ENCODE measurements at places on chromosomes 7 and 10.

DNA sequence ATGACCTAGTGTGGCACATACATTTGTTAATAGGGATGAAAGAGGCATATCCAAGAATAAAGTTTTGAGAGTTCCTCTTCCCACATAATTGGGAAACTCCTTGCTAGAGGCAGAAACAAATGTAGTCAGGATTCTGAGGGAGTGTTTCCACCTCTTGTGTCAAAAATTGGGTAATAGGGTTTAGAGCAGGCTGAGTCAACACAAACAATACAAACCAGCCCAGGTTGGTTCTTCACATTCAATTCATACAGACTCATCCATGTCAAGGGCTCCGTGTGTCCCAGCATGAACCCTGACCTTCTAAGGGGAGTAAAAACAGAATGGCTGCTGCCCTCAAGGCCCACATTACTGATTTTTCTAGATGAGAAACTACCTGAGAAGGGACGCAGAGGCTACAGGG is 75.3 kb downstream of the GLI3 start:
- no peak for DNase-seq

- DNase-seq = peak; percentile 20
These were observed 24.6 kb upstream of the ITGA8 start for GRCh38 chr10:15744217-15744865.

DNA sequence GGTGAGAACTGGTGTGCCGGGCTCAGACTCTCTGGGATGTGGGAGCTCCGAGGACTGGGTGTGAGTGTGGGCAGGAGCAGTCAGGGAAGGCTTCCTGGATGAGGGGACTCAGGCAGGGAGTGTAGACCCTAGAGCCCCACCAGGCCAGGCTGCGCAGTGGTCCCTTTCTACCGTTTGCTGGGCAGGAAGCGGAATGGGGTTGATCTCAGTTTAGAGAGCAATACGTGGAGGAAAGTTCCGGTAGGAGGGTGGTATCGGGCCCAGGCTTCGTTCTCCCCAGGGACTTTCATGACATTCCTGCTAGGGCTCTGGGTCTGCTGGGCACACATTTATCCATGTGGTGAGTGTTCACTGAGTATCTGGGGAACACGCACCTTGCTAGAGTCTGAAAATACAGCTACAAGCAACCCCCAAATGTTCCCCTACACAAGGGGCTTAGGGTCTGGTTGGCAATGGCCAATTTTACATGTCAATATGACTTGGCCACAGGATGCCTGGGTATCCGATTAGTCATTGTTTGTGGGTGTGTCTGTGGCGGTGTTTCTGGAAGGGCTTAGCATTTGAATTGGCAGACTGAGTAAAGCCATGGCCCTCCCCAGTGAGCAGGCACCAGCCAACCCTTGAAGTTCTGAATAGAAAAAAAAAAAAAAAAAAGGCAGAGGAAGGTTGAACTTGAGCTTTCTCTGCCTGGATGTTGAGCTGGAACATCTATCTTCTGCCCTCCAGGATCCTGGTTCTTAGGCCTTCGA is 20.8 kb downstream of the GHRHR start:
- DNase-seq = no peak

DNA sequence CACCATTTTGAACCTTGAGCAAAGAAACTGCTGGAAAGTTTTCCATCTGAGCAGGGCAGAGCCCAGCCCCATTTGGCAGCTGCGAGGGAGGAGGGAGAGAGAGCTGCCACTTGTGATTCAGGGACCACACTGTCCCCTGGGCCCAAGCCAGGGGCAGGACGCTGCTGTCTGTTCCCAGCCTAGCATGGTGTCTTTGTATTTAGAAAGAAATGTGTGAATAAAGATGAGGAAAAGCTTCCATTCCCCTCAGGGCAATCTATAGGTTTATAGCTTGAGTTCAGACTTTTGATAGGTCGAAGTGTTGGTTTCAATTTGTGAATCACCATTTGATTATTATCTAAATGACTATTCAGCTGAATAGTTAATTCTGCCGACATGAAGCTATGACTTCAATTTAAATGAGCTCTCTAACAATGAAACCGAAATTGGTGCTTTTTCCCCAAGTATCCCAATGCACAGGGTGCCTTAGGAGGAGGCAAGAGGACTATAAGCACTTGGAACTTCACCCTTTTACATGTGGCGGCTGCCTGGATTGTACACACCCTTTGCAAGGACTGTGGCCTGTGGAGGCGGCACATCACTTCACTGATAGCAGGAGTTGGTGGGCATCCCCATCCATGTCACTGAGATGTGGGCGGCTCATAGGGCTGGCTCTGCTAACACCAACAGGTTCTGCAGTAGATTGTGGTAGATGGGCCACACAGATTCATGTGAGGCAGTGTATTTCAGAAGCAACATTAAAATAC is 223.5 kb downstream of the CCDC3 start:
- peak; percentile 5 for DNase-seq

DNA sequence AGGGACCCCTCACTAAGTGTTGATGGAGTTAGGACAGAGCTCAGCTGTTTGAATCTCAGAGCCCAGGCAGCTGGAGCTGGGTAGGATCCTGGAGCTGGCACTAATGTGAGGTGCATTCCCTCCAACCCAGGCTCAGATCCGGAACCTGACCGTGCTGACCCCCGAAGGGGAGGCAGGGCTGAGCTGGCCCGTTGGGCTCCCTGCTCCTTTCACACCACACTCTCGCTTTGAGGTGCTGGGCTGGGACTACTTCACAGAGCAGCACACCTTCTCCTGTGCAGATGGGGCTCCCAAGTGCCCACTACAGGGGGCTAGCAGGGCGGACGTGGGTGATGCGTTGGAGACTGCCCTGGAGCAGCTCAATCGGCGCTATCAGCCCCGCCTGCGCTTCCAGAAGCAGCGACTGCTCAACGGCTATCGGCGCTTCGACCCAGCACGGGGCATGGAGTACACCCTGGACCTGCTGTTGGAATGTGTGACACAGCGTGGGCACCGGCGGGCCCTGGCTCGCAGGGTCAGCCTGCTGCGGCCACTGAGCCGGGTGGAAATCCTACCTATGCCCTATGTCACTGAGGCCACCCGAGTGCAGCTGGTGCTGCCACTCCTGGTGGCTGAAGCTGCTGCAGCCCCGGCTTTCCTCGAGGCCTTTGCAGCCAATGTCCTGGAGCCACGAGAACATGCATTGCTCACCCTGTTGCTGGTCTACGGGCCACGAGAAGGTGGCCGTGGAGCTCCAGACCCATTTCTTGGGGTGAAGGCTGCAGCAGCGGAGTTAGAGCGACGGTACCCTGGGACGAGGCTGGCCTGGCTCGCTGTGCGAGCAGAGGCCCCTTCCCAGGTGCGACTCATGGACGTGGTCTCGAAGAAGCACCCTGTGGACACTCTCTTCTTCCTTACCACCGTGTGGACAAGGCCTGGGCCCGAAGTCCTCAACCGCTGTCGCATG is 5.2 kb downstream of the CHPF2 start:
- DNase-seq = no peak
